ENCODE measurements at places on chromosomes 1 and 21.

GRCh38 chr1:91725989-91726721 is 159.8 kb downstream of the TGFBR3 start:
- no peaks in the 10 kb centered on the region for H3K27me3 ChIP-seq
- H3K27ac ChIP-seq: no peak overlapping the region
- H3K4me3 ChIP-seq: no peak overlapping the region
- DNase-seq: no peak
- H3K36me3 ChIP-seq: peaks cover 11% of the 10 kb centered on the region

- no peak overlapping the region for H3K27ac ChIP-seq
- no peaks in the 10 kb centered on the region for H3K4me1 ChIP-seq
- no peaks in the 10 kb centered on the region for H3K36me3 ChIP-seq
- DNase-seq: no peak
Observed at GRCh38 chr1:242784084-242784483, 259.6 kb upstream of the PLD5 start.

GRCh38 chr21:32182449-32182848 is 96.4 kb downstream of the MIS18A start:
- no peak overlapping the region for H3K4me3 ChIP-seq
- H3K36me3 ChIP-seq: no peaks in the 10 kb centered on the region
- H3K4me1 ChIP-seq: no peaks in the 10 kb centered on the region
- H3K27me3 ChIP-seq: no peaks in the 10 kb centered on the region
- H3K27ac ChIP-seq: no peak overlapping the region

- no peaks in the 10 kb centered on the region for H3K36me3 ChIP-seq
- H3K27ac ChIP-seq: no peak overlapping the region
- H3K4me3 ChIP-seq: no peak overlapping the region
- DNase-seq: no peak
Observed at GRCh38 chr1:207025146-207025880, 7.2 kb downstream of the C1orf116 start.

DNA sequence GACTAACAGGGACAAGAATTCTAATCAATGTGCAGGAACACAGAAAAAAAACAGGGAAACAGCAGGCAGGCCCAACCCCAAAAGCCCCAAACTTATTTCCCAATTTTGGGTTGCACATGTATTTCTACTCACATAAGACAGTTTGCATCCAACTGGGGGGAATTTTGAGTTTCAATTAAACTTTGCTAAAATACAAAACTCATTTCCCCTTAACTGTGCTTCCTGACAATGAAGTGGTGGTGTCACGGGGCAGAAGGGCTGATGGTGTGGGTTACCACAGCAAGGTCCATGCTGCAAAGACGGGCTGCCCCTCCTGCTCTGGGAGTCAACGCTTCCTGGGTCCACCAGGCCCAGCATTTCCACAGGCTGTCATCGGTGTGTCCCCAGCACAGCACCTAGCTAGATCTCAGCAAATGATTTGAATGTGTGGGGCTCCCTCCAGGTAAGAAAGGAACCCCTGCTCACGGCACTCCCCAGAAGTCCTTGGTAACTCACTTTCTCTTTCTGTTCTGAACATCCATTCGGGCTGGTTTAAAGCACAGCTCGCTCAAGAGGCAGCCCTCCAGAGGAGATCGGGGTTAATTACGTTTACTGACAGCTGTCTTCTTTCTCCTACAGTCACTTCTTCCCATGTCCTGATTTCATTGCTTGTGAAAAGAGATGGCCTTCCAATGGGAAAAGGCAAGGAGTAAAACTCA is 27.4 kb downstream of the HIVEP3 start:
- no peaks in the 10 kb centered on the region for H3K36me3 ChIP-seq
- peak overlapping the region; percentile 74 for H3K27ac ChIP-seq
- peak overlapping the region; percentile 48 for H3K4me3 ChIP-seq

DNA sequence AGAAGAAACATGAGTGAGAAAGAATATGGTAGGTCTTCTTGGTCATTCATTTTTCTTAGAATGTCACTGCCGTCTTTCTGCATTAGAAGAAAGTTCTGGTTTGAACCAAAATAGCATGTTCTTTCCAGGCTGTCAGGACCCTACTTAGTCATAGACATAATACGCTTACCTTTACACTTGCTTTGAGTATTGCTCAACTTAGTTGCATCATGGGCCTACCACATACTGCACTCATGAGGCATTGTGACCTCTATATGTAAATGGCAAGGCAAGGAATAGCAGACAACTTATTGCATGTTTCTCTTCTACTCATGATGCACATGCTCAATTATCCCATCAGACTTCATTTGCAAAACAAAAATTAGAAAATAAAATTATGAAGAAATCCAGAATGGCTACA is 415.0 kb downstream of the HLX start:
- no peak overlapping the region for H3K4me3 ChIP-seq
- no peaks in the 10 kb centered on the region for H3K27me3 ChIP-seq
- H3K36me3 ChIP-seq: no peaks in the 10 kb centered on the region

- H3K27ac ChIP-seq: no peak overlapping the region
- no peaks in the 10 kb centered on the region for H3K27me3 ChIP-seq
Observed at GRCh38 chr1:246181241-246181640, 325.8 kb downstream of the SMYD3 start.

- H3K36me3 ChIP-seq: no peaks in the 10 kb centered on the region
- H3K4me1 ChIP-seq: peaks cover 16% of the 10 kb centered on the region
- no peak overlapping the region for H3K27ac ChIP-seq
Observed at GRCh38 chr1:8706995-8707396, 110.4 kb downstream of the RERE start.

DNA sequence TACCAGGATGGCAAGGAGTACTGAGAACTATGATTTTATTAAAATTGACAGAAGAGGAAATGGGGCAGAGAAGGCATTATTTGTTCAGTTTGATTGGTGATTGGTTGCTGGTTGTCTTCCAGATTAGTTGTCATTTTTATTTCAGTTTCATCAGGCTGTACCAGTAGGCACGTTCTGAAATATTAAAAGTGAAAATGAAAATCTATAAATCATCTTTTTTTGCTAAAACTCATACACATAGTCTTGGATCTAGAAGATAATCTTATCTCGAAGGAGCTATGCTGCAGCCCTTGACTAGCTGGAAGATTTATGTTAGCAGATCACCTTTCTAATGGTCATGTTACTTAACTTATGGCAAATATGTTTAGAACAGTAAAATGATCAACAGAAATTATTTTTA is 29.0 kb downstream of the NEK7 start:
- no peak overlapping the region for H3K4me3 ChIP-seq
- no peaks in the 10 kb centered on the region for H3K36me3 ChIP-seq
- peaks cover 92% of the 10 kb centered on the region for H3K4me1 ChIP-seq
- no peak overlapping the region for H3K27ac ChIP-seq

DNA sequence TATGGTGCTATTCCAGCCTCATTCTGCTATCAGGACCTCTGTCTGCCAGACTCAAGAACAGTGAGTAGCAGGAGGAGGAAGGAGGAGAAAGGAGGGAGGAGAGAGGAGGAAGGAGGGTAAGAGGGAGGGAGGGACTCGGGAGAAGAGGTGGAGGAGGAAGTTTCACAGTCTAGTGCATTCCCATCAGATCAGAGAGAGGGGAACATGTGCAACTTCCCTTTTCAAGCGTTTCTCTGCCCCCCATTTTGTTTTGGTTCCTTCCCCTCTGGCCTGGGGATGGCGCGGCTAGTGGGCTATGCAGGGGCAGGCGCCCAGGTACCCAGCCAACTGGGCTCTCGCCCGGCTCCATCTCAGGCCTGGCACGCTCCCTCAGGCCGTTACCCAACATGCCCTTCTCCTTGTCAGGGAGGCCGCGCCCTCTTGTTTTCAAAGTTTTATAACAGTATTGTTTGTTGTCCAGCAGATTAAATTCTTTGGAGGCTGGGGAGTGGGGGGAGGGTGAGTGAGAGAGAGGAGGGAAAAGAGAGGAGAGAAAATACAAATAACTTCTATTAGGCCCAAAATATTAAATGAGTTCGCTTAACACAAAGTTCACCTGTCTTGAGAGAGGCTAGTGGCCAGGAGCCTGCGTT is 56.0 kb downstream of the CD46 start:
- H3K36me3 ChIP-seq: peaks cover 85% of the 10 kb centered on the region
- H3K4me1 ChIP-seq: peaks cover 45% of the 10 kb centered on the region
- no peak for DNase-seq
- no peaks in the 10 kb centered on the region for H3K27me3 ChIP-seq
- H3K27ac ChIP-seq: peak overlapping the region; percentile 29
